ENCODE measurements at places on chromosomes 12 and 14.

DNA sequence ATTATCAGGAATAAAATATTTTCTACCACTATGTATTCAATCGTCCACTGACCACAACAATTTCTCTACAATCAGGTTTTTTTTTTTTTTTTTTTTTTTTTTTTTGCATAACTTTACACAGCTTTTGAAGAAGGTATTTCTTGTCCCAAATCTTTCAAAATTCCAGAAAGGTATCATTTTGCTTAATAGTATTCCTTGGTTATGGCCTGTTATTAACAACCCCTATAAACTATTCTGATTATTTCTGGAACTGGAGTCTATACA is 145.3 kb downstream of the ALX1 start:
- DNase-seq = no peak

DNA sequence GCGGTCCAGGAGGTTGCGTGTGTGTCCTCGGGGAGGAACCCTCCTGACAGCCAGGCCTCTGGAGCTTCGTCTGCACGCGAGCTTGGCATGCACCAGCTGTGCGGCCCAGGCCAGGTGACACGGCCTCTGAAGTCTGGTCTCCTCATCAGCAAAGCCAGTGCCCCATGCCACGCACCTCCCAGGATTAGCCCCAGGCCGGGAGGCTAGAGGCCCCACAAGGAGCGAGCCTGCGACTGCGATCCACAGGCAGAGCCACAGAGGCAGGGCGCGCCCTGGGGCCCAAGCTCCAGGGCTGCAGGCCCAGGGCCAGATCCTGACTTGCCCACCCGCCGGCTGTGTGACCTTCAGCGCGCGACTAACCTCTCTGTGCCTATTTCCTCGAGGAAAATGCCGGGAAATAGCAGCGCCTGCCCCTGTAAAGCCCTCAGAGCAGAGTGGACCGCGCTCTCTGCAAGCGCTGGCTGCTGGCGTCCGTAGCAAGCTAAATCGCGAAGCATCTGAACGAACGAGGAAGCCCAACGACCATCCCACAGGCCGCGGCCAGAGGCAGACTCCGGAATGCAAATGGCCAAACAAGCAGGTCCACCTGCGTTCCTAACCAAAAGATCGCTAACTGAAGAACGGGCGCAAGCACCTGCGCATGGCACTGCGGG is 492 bp upstream of the BTBD6 start:
- DNase-seq = no peak

DNA sequence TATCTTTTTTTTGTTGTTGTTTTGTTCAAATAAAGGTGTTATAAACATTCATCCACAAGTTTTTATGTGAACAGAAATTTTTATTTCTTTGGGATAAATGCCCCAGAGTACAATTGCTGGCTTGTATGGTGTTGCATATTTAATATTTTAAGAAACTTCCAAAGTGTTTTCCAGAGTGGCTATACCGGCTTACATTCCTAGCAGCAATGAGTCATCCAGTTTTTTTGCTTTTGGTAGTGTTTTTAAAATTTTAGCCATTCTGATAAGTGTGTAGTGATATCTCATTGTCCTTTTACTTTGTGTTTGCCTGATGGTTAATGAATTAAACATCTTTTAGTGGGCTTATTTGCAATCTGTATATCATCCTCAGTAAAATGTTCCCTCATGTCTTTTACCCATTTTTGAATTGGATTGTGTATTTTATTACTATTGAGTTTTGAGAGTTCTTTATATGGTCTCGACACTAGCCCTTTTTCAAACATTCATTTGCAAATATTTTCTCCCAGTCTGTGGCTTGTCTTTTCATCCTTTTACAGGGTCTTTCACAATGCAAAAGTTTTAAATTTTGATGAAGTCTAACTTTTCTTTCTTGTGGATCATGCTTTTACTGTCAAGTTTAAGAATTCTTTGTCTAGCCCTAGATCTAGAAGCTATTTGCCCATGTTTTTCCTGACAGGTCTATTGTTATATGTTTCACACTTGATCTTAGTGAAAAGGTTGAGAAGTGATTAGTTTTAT is 29.5 kb downstream of the PPP4R4 start:
- no peak for DNase-seq

GRCh38 chr14:90693413-90693812 is 122.8 kb downstream of the TTC7B start:
- DNase-seq = no peak

DNA sequence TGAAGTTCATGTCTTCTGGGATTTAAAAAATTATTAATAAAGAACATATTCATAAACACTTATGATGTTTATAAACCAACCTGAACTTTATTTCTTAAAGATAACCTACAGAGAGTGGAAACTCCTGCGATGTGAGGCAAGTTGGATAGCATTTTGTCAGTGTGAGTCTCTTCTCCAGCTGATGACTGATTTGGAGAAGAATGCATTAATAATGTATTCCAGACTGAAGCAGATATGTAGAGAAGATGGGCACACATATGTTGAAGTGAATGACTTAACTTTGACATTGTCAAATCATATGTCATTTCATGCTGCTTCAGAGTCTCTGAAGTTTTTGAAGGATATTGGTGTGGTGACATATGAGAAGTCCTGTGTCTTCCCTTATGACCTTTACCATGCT is 7.3 kb downstream of the HELB start:
- no peak for DNase-seq
